ENCODE measurements at places on chromosomes 7 and 10.

GRCh38 chr7:51340936-51341335 is 24.3 kb upstream of the COBL start:
- no peak for DNase-seq

- DNase-seq: peak; percentile 42
These were observed 14.7 kb downstream of the FAM241B start for GRCh38 chr10:69644658-69645295.

DNA sequence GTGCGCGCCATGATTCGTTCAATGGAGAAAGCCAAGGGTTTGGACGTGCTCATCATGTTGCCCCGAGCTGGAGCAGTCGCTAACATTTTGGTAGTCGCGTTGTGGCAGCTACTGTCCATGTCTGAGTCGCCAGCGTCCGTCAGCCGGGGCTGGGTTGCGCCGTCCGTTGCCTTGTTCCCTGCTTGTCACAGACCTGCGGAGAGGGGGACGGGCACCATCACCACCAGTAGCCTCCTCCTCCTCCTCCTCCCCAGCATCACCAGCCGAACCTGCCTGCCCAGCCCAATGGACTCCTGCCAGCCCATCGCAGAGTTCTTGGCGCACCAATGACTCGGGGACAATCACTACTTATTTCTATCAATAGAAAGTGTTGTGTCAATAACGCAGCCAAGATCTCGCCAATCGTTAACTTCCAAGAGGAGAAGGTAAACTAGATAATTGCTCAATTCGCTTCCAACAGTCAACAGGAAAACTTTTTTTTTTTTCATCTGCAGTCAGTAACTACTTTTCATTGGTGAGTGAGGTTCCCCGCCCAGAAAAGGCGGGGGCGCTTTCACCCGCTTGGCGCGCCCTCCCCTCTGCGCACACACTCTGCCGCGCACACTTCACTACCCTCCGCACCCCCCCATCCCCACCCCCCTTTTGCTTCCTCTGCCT is at the start of gene FEZF1:
FEZF1 (minus strand) TSS at position 432 of the 657 bp plus-strand sequence; CDS start at position 119, 313 bp downstream.
- no peak for DNase-seq

- DNase-seq: no peak
These were observed 20.8 kb downstream of the GHRHR start for GRCh38 chr7:30984359-30985107.

GRCh38 chr7:4479367-4480039 is 202.6 kb upstream of the FOXK1 start:
- DNase-seq: peak; percentile 1

GRCh38 chr10:61998937-61999336 is 97.4 kb downstream of the ARID5B start:
- DNase-seq: no peak

DNA sequence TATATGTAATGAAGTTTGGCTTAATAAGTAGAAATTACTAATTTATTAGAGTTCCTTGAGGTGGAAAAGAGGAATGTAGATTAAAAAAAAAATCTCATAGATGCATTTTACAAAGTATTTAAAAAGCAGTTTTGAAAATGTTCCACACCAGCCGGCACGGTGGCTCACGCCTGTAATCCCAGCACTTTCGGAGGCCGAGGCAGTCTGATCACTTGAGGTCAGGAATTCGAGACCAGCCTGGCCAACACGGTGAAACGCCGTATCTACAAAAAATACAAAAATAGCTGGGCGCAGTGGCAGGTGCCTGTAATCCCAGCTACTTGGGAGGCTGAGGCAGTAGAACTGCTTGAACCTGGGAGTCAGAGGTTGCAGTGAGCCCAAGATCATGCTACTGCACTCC is 3.2 kb upstream of the CHRM2 start:
- no peak for DNase-seq

DNA sequence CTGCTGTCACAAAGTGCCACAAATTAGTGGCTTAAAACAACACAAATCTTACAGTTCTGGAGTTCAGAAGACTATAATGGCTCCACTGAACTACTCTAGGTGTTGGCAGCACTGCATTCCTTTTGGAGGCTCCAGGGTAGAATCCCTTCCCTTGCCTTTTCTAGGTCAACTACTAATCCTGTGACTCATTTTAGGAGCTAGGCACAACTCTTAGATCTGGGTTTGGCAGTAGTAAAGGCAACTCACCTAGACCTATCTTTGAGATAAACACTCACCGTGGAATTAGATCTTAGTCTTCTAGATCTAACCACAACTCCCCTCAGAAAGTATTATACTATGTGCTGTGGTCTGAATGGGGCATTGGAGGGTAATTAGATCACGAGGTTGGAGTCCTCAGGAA is 60.4 kb downstream of the ANKIB1 start:
- DNase-seq: no peak

DNA sequence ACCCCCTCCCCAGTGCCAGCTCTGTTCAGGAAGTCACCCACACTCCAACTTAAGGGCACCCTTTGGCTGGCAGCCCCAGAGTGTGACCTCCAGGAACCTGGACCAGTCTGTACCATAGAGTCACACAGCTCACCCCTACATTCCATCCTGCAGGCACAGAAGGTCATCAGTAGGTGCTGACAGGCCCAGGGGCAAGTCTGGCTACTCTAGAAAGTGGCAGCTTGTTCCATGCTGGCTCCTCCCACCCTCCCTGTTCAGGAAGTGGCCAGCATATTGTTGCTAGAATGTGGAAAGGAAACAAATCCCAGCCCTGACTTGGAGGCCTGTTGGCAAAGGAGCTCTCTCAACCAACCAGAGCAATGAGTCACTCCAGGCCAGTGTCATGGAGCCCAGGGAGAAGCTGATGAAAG is 3.2 kb upstream of the NCOA4 start:
- no peak for DNase-seq

DNA sequence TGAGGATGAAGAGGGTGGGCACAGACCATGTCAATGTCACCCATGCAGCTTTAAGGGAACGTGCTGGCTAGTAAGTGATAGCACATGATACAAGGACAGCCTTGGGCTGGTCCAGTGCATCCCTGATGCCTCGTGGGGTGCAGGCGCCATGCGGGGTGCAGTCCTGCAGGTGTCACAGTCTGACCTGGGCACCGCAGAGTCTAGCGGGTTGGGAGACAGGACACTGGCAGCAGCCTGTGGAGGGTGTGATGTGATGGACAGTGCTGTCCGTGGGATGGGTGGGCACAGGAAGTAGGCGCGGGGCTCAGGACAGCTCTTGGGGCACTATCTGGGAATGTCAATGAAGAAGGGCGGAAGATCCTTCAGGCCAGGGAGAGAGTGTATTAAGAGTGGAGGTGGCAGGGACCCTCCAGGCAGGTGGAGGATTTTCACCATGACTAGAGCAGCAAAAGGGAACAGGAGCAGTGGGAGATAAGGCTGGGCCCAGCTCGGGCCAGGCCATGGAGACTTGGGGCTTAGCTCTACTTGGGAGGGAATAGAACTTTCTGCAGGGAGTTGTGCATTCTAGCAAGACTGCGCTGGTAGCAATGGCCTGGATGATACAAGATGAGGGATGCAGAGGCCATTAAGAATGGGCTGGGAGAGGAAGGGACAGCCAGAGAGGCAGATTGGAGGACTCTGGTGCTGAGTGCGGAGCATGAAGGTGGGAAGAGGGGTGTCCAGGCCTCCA is 122.5 kb downstream of the PTPN20 start:
- no peak for DNase-seq

- DNase-seq: no peak
These were observed 132.1 kb upstream of the CDK6 start for GRCh38 chr7:92968502-92968901.

DNA sequence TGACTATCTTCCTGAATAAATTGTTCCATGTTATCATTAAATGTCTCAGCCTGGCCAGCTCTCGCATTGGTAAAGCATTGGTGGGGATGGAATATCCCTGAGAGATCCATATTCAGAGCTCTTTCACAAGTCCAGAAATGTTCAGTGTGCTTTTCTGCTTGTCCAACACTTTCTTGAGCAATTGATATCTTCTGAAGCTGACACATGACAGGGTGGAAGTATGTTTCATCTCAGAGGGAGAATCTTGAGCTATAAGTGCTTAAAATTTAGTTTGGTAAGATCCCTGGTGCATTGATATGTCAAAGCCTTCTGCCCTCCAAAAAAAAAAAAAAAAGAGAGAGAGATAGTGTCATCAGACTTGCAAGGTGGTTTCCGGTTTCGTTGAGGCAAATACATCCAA is 7.4 kb downstream of the IFIT3 start:
- no peak for DNase-seq

DNA sequence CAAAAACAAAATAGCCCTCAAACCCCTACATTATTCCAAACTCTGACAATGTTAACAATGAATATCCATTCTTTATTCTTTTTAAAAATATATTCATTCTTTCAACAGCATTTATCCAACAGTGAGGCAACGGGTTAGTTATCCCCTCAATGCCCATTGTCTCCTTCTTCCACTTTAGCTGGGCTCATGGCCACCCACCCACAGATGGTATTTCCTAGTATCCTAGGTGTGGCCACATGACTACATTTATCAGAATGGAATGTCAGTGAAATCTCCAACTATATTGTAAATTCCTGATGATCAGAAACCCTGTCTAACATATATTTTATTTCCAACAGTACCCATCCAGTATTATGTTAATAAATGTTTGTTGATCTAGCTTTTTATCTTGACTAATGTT is 13.6 kb downstream of the HOXA1 start:
- DNase-seq: no peak

DNA sequence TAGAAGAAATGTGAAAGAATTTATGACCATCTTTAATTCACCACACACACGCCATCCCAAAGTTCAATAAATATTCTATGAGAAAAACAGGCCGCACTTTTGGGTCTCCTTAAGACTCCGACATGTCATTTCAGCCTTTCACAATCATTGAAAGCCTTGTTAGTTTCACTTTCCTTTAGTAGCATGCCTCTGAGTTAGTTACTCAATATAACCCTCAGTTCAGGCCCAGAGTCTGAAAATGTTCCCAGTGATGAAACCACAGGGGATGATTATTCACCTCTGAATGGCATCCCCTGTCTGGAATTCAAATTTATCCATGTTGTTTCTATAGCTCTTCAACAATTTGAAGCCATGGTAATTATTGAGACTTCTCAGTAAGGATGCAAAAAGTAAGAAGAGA is 278.1 kb upstream of the NRP1 start:
- no peak for DNase-seq

GRCh38 chr7:108291791-108292440 is 161.8 kb upstream of the LAMB4 start:
- no peak for DNase-seq

GRCh38 chr7:111392294-111392693 is 170.0 kb downstream of the IMMP2L start:
- DNase-seq: no peak

GRCh38 chr7:91549878-91550277 is 285.6 kb downstream of the FZD1 start:
- DNase-seq: no peak

GRCh38 chr10:124008187-124008586 is 85.2 kb downstream of the CHST15 start:
- DNase-seq: no peak

DNA sequence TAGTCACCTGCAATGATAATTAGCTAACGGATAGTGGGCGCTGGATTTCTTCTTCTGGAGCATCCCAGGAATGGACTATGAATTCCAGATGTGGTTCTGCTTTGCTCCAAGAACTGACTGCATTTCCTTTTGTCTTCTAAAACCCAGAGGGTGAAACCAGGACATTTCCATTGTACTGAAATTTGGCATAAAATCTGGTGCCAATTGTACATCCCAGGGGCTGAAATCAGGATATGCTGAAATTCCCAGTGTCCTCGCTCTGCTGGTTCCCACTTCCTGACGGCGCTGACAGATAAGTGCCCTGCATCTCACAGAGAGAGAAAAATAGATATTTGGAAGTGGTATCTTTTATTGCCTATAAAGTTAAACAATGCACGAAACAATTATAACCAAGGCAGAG is 31.9 kb downstream of the RBM20 start:
- no peak for DNase-seq

GRCh38 chr10:3773460-3774017 is 11.5 kb downstream of the KLF6 start:
- no peak for DNase-seq

DNA sequence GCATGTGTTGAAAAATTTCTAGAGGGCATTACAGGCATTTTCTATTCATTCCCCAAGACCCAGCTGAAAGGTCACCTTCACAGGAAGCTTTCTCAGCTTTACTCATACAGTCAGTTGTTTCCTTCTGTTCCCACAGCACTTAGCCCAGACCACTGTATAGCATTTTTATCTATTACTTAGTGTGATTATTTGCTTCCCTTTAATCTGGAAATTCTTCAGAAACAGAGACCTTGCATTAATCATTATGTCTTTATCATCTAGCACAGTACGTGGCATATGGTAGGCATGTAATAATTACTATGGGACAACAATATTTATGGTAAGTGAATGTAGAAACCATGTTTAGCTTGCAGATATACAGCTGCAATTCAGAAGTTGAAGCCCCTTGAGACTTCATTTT is 38.2 kb upstream of the CDK6 start:
- DNase-seq: no peak

DNA sequence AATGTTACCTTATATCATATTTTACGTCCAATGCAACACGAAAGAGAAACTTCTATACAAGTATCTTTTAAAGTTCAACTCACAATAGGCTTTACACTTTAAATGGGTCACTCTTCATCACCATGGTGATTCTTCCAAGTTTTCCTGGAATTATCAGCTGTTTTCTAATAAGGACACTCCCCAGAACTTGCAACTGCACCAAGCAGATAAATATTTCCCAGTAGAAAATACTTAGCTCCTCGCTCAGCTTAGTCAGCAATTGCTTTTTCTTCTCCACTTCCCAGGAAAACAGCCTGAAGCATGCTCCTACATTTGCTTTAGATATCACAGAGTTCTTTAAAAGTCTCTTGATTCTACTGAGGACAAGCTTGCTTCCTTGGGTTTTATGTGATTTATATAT is 25.7 kb upstream of the ADD3 start:
- no peak for DNase-seq

DNA sequence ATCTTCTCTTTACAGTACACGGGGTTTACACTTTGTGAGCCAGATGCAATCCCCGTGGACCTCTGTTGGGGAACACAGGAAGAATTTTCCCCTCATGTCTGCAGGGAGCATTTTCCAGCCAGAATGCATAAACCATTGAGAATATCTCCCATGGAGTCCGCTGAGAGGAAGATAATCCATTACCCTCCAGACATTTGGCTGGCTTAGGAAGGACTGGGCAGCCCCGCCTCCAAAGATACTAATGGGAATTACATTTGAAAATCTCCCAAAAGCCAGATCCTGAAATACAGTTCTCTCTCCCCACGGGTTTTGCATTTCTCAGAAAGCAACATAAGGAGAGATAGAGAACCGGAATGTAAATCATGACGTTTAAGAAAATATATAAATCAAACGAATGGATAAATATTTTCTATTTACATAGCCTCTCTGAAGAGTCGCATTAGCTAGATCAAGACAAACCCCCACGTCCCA is 53.5 kb downstream of the TRIL start:
- no peak for DNase-seq

- no peak for DNase-seq
These were observed 97.5 kb downstream of the CREM start for GRCh38 chr10:35224045-35224740.

- no peak for DNase-seq
These were observed 46.0 kb upstream of the TCF7L2 start for GRCh38 chr10:112904000-112904399.

- no peak for DNase-seq
These were observed 21.0 kb downstream of the DOCK4 start for GRCh38 chr7:112185005-112185834.
